ENCODE measurements at places on chromosomes 5 and 9.

DNA sequence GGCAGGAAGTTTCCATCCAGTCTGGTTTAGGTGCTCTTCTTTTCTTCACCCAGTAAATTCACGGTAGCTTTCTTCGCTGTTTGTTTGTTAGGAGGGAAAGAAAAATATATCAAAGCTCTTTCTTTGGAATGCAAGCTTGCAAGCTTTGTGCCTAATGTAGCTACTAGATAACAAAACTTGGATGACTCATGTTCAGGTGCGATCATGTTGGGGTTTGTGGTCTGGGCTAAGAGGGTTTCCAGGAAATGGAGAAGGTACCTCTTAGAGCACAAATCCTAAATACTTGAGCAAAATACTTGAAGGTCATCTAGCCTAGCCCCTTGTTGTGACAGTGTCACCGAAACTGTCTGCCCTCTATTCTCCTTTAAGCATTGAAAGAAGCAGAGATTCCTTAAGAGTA lies 17.7 kb downstream of the SRP19 start:
- DNase-seq: no peak

DNA sequence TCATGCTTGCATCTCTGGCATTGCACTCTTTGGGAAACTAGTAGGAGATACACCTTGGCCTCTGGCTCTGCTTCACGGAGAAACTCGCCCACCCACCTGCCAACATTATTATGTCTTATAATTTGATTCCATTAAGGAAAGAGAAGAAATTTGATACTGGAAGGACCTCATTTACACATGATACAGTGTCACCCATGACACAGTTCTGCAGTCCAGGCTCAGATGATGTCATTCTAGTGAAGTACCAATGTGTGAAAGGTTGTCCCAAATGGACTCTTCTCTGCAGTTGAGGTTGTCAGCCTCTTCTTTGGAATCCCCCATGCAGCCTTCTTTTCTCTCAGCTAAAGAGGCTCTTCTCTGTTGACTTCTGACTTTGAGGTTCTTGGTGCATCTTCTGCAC lies 329.1 kb downstream of the NTRK2 start:
- DNase-seq: no peak

GRCh38 chr5:100595152-100595811 lies 60.1 kb downstream of the FAM174A start:
- DNase-seq: peak; percentile 53

- peak; percentile 69 for DNase-seq
Measured at GRCh38 chr9:127187231-127187956, 65.0 kb upstream of the ANGPTL2 start.

DNA sequence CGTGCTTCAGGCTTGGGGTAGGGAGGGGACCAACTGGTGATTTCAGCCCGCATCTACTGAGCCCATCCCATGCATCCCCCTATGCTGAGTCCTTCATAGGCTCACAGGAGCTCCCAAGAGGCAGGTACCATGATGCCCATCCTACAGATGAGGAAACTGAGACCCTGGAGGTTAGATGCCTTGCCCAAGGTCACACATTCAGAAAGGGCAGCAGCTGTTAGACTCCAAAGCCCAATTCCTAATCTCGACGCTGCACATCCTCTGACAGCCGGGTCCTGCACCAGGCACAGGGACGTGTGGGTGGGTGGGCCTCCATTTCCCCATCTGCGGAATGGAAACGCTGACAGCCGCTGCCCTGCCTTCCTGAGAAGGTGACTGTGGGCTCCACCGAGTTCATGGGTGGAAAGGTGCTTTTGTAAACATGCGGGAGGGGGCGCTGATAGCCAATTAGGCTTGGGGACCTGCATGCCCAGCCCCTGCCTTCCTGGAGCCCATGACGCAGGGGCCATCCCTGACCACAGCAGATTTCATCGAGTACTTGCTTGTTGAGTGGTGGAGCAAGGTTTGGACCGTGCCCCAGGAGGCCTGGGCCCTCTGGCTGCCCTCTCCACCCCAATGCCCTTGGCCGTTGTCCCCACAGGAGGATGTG lies 2.2 kb downstream of the DNM1 start:
- DNase-seq: no peak

- DNase-seq: no peak
Measured at GRCh38 chr9:133066181-133066983, 4.6 kb downstream of the CEL start.

GRCh38 chr5:135386886-135387628 lies 12.0 kb downstream of the MACROH2A1 start:
- peak; percentile 13 for DNase-seq

DNA sequence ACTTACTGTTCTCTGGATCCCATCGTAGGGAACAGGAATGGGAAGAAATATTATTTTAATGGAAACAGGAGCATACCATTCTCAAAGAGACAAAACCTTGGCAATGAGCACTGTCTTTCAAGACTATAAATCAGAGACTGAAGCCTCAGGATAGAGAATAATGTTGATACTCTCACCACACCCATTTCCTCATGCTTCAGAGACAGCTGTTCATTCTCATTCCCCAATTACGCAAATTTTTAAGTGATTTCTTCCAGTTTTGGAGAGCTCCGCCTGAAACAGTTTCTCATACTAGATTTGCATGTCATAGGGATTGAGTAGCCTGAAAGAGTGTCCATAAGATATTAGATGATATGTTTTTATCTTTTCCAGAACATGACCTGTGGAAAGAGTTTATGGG lies 290.5 kb upstream of the RASA1 start:
- DNase-seq: no peak

DNA sequence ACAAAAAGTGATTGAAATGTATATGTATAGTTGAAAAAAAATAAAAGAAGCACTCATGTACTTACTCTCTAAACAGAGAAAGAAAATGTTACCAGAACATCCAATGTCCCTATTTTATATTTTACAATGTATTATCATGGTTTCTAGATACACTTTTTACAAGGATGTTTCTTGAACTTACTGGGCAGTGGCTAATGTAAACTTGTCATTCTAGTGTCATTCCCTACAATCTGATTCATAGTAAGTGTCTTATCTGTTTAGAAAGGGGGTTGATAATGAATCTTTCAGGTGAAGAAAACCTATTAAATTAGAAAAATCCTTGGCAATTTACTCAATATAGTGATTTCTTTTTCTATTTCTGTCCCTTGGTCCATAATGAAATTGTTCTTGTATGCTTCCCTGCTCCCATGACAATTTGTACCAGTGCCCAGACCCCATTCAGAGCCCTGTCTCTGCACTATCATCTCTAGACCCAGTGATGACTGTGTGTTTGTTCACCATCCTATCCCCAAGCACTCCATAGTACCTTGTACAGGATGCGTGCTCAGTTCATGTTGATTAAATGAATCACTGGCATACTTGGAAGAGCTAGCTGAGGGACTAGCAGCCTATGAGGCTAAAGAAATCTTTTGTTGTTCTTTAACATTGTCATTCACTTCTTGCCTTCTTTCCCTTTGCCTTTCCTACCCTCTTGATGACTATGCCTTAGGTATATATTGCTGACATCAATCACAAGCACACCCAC lies 101.2 kb downstream of the HMHB1 start:
- DNase-seq: peak; percentile 4

- DNase-seq: peak; percentile 13
Measured at GRCh38 chr5:141525653-141526052, 36.8 kb downstream of the PCDHGC5 start.

- DNase-seq: no peak
Measured at GRCh38 chr9:69211424-69212036, 37.5 kb downstream of the TJP2 start.

GRCh38 chr5:112691339-112691680 lies 46.4 kb upstream of the APC start:
- no peak for DNase-seq

GRCh38 chr9:72390907-72391306 lies 25.9 kb upstream of the ZFAND5 start:
- DNase-seq: no peak

DNA sequence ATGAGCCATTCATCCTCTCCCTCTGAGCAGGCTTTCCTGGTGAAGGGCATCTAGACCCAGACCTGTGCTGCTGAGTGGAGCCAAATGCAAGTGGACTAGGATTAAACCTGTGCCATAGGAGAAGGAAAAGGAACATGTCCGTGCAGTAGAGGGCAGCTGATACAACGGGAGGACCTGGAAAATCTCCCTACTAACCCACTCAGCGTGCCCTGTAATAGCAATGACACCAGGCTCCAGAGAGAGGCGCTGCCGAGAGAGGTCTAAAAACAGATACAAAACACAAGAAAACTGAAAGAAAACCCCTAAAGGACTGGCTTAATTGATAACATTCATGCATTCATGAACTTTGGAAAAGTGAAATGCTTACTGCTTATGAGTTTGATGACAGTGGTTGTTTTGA lies 60.8 kb downstream of the PFDN1 start:
- no peak for DNase-seq

GRCh38 chr5:97267767-97268166 lies 84.7 kb upstream of the RIOK2 start:
- no peak for DNase-seq

DNA sequence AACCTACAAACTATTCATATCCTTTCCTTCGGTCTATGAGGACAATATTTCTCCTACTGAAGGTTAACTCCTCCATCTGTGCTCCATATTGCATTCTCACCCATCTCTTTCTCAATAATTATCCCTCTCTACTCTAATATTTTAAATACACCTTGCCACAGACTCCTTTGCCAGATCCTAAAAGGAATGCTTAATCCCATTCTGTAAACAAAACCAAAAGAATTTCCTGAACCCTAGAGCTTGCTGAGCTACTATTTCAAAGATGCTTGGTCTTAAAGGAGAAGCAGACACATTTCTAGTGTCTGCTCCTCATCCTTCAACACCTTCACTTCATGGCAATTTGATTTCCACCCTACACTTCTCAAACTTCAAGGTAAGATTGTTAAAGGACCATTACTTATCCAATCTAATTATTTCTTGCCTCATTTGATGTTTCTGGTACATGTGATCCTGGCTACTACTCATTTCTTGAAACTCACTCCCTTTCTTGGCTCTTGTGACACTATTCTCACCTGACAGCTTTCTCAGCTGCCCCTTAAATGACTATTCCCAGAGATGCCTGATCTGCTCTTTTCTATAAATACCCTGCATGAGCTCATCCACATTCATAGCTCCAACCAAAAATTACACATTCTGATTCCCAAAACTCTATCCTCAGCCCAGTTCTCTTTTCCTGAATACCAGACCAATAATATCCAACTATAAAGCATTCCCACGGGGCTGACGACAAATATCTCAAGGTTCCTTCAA lies 20.2 kb downstream of the HOMER1 start:
- DNase-seq: no peak

GRCh38 chr9:37947977-37948376 lies 44.0 kb upstream of the SLC25A51 start:
- DNase-seq: no peak

DNA sequence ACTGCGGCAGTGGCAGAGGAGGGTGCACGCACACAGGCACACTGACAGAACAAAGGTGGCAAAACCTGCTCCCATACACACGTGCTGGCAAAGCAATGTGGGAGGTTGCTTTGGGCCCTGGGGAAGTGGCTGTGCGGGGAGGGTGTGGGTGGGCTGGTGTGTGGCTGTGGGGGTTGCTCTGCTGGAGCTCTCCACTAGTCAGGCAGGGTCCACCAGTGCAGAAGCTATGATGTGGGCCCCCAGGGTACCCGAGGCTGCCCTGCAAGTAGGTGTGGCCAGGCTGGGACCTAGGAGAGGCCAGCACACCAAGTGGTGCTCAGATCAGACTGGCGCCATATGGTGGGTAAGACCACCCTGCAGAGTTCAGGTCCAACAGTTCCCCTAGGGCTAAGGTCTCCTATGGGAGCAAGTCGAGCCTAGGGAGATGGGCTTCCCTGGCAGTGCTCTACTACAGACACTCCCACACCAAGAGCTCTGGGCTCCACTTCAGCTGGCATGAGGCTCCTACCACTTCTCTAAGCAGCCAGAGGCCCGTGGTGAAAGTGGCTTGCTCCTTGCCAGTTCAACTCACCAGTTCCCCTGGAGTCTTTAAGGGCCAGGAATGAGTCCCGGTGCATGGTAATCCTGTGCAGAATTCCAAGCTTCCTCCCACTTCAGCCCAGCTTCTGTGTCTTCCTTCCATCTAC lies 46.2 kb upstream of the IFNE start:
- no peak for DNase-seq

DNA sequence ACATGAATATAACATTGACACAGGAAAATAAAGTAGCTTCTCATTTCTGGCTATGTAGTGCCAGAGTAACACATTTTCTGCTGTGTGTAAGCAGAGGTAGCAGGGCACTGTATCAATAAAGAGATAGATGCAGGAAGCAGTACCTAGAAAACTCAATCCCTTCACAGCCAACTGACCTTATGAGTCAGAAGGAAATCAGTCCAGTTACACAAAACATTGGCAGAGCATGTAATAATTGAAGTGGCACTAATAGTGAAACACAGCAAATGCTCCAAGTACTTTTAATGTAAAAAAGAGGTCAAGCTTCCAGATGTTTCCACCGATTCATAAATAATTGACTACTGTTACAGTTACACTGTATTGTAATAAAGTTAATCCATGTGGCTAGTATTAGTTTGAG lies 706.6 kb downstream of the EFNA5 start:
- no peak for DNase-seq

DNA sequence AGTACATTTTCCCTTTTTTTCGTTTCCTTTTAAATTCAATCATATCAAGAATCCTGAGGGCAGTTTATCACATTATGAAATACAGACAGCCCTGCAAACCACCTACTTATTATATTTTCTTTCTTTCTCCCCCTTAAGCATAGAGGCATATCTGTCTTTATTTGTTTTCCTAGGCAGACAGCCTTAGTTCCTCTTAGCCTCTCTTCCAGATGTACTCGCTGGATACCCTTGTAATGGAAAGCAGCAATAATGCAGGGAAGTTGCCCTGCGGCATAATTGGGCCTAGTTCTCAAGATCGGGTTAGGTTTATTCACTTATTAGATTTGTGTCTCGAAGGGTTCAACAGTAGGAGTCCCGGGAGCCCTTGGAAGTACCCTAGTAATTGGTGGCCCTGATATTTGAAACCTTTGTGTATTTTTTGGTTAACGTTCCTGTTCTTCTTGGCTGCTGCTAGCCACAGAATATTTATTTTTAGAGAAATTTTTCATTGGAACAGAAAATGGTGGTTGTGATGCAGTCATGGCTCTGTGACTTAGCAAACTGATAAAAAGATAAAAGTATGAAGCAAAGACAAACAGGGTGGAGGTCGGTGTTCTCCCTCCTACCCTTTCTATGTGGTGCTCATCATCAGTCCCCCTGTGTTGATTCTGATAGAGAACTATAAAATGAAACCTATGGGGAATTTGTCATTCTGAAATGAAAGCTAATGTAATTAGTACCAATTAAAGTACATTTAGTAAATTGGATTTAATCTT lies 6.4 kb downstream of the TLE4 start:
- no peak for DNase-seq

GRCh38 chr5:149924486-149924885 lies 20.1 kb downstream of the PDE6A start:
- no peak for DNase-seq

GRCh38 chr5:65013166-65013565 lies 244.4 kb downstream of the CWC27 start:
- DNase-seq: no peak

- no peak for DNase-seq
Measured at GRCh38 chr5:5252106-5252505, 112.0 kb downstream of the ADAMTS16 start.

GRCh38 chr5:117100176-117100575 lies 525.6 kb upstream of the SEMA6A start:
- DNase-seq: no peak

All from HepG2 (cell line).